Sigmoid colon (tissue), 7 donors: ENCODE measurements at places on chromosomes 16 and 17. TPM values are rescaled to one million over a fixed set of nuclear protein-coding genes. Genes with fewer than 3 reads are reported as not detected.

GRCh38 chr17:42819939-42820535 lies 4.0 kb downstream of the BECN1 start:
- H3K36me3 ChIP-seq, result peaks cover 46% of the 10 kb centered on the region
- H3K4me1 ChIP-seq, result peaks cover 18% of the 10 kb centered on the region
- no peak for DNase-seq
- H3K27ac ChIP-seq, result no peak overlapping the region
- no peak overlapping the region for H3K4me3 ChIP-seq

GRCh38 chr17:7613769-7614424 lies 800 bp downstream of the FXR2 start:
- H3K27me3 ChIP-seq, result no peaks in the 10 kb centered on the region
- peak overlapping the region; percentile 95 for H3K4me3 ChIP-seq
- peak; percentile 83 for DNase-seq
- peaks cover 44% of the 10 kb centered on the region for H3K4me1 ChIP-seq

DNA sequence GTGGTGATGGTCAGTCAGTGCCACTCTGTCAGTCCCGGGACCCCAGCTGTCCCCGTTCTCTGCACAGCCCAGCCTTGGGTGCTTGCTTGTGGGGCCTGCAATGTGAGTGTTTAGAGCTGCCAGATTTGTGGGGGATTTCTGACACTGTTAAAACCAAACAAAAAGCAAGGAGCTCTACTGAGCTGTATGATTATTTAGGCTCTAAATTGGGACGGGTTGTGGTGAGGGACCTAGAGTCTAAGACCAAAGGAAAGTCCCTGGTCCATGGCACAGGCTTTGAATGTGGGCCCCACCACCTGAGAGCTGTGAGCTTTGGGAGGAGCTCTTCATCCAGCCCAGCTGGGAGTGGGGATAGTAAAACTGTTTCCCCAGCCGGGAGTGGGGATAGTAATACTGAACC lies 63.3 kb downstream of the KSR1 start:
- no peak overlapping the region for H3K4me3 ChIP-seq
- H3K4me1 ChIP-seq, result peaks cover 37% of the 10 kb centered on the region
- no peaks in the 10 kb centered on the region for H3K27me3 ChIP-seq
- no peak overlapping the region for H3K27ac ChIP-seq
- no peak for DNase-seq
- no peaks in the 10 kb centered on the region for H3K36me3 ChIP-seq

GRCh38 chr17:42783062-42783790 lies 2.8 kb downstream of the WNK4 start:
- H3K27me3 ChIP-seq, result peaks cover 41% of the 10 kb centered on the region
- no peak overlapping the region for H3K27ac ChIP-seq
- peaks cover 15% of the 10 kb centered on the region for H3K36me3 ChIP-seq
- peaks cover 22% of the 10 kb centered on the region for H3K4me1 ChIP-seq
- no peak for DNase-seq
- H3K4me3 ChIP-seq, result no peak overlapping the region

DNA sequence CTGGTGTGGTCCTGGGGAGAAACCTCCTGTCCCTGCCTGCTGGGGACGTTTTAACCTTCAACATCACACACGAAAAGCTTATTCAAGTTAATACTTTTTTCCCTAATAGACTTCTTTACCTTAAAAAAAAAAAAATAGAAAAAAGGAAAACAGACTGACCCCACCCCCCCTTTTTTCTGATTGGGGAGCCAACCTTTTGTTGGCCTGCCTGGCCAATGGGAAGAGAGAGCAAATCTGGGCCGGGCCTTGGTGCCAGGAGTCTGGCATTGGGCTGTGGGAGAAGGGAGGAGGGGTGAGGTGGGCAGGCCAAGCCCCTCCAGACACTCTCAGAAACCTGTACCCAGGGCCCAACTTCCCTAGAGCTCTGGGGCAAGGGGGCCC lies 3.0 kb downstream of the CBX8 start:
- H3K27me3 ChIP-seq, result peaks cover 77% of the 10 kb centered on the region
- H3K27ac ChIP-seq, result peak overlapping the region; percentile 51
- H3K4me3 ChIP-seq, result no peak overlapping the region

DNA sequence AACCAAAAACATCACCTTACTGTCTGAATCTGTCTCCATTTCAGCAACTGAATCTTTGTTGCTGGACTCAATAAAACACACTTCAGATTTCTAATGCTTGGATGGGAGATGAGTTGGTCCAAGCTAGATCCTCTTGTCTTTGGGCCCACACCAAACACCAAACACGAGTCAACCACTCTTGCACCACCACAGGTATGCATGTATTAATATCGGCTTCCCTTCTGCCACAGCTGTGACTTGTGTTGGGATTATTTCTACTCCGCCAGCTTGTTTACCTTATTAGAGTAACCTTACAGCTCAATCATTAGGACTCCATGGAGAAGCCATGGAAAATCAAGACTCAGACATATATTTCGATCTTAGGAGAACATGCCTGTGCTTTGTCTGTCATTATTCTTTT lies 49.9 kb downstream of the XYLT1 start:
- no peak for DNase-seq
- H3K27me3 ChIP-seq, result no peaks in the 10 kb centered on the region
- no peaks in the 10 kb centered on the region for H3K36me3 ChIP-seq
- no peak overlapping the region for H3K27ac ChIP-seq
- peaks cover 23% of the 10 kb centered on the region for H3K4me1 ChIP-seq

The CLDN9 gene
- not detected for total RNA-seq

DNA sequence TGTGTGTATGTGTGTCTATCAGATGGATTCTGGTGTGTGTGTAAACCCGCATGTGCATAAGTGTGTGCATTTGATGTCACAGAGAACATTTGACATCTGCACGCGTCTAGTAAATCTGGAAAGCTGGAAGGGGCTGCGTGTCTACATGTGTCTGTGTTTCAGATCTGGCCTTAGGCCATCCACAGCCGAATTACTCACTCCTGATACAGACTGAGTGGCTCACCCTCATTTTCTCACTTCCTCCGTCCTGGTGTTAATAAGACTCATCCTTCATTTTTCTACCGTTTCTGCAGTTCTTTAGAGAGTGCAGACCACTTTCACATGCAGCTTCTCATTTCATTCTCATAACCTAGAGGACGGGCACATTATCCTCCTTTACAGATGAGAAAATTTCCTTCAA lies 491.6 kb downstream of the CDH13 start:
- no peaks in the 10 kb centered on the region for H3K4me1 ChIP-seq
- H3K27ac ChIP-seq, result no peak overlapping the region
- DNase-seq, result no peak
- no peaks in the 10 kb centered on the region for H3K27me3 ChIP-seq
- H3K4me3 ChIP-seq, result no peak overlapping the region
- no peaks in the 10 kb centered on the region for H3K36me3 ChIP-seq

GRCh38 chr16:73151225-73151624 lies 103.3 kb upstream of the ZFHX3 start:
- no peaks in the 10 kb centered on the region for H3K36me3 ChIP-seq
- H3K27ac ChIP-seq, result no peak overlapping the region
- no peak for DNase-seq
- no peaks in the 10 kb centered on the region for H3K4me1 ChIP-seq

- H3K4me3 ChIP-seq, result no peak overlapping the region
- no peaks in the 10 kb centered on the region for H3K36me3 ChIP-seq
- H3K27me3 ChIP-seq, result no peaks in the 10 kb centered on the region
- H3K27ac ChIP-seq, result no peak overlapping the region
Observed at GRCh38 chr16:75922250-75922649, 196.0 kb upstream of the CPHXL start.

The HOXB4 gene
- 5.8 TPM for total RNA-seq

DNA sequence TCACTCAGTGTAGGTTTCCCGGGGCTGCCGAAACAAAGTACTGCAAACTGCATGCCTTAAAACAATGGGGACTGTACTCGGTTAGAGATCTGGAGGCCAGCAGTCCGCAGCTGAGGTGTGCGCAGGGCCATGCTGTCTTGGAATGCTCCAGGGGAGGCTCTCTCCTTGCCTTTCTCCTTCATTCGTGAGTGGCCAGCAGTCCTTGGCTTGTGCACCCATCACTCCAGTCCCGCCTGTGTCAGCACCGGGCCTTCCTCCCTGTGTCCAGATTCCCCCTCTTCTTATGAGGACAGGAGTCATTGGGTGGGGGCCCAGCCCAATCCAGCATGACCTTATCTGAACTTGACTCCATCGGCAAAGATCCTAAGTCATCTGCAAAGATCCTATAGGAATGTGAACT lies 43.4 kb downstream of the COX4I1 start:
- H3K4me3 ChIP-seq, result no peak overlapping the region
- H3K4me1 ChIP-seq, result no peaks in the 10 kb centered on the region
- peaks cover 7% of the 10 kb centered on the region for H3K27me3 ChIP-seq
- H3K36me3 ChIP-seq, result no peaks in the 10 kb centered on the region
- peak; percentile 38 for DNase-seq
- H3K27ac ChIP-seq, result no peak overlapping the region

DNA sequence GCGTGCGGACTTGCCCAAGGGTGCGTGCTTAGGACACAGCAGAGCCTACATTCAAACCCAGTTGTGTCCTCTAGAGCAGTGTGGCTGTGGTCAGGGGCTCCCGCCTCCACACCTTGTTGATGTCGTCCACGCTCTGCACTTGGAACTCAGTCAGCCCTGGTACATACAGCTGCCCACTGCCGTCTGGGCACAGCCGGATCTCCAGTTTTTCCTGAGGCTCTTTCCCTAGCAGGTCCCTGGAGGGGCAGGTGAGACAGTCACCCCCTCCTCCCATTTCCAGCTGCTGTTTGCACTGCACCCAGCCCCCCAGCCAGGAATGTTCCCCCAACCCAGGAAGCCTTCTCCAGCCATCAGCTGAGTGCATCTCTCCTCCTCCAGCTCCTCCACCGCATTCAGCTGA lies 25.7 kb downstream of the KATNB1 start:
- H3K27ac ChIP-seq, result no peak overlapping the region
- peaks cover 59% of the 10 kb centered on the region for H3K36me3 ChIP-seq
- peaks cover 16% of the 10 kb centered on the region for H3K4me1 ChIP-seq
- DNase-seq, result no peak
- no peak overlapping the region for H3K4me3 ChIP-seq

The C16orf86 gene
- total RNA-seq, result 24.7 TPM

GRCh38 chr17:50412188-50412732 lies 13.8 kb upstream of the ACSF2 start:
- no peaks in the 10 kb centered on the region for H3K4me1 ChIP-seq
- DNase-seq, result no peak
- no peaks in the 10 kb centered on the region for H3K36me3 ChIP-seq
- no peak overlapping the region for H3K27ac ChIP-seq
- no peak overlapping the region for H3K4me3 ChIP-seq
- H3K27me3 ChIP-seq, result no peaks in the 10 kb centered on the region

The SNRNP25 gene
- total RNA-seq, result 31.0 TPM

- no peaks in the 10 kb centered on the region for H3K36me3 ChIP-seq
- no peak overlapping the region for H3K27ac ChIP-seq
- H3K4me3 ChIP-seq, result no peak overlapping the region
- no peaks in the 10 kb centered on the region for H3K4me1 ChIP-seq
Observed at GRCh38 chr16:11123666-11124065, 132.3 kb downstream of the SOCS1 start.

The HS3ST4 gene
- not detected for total RNA-seq

DNA sequence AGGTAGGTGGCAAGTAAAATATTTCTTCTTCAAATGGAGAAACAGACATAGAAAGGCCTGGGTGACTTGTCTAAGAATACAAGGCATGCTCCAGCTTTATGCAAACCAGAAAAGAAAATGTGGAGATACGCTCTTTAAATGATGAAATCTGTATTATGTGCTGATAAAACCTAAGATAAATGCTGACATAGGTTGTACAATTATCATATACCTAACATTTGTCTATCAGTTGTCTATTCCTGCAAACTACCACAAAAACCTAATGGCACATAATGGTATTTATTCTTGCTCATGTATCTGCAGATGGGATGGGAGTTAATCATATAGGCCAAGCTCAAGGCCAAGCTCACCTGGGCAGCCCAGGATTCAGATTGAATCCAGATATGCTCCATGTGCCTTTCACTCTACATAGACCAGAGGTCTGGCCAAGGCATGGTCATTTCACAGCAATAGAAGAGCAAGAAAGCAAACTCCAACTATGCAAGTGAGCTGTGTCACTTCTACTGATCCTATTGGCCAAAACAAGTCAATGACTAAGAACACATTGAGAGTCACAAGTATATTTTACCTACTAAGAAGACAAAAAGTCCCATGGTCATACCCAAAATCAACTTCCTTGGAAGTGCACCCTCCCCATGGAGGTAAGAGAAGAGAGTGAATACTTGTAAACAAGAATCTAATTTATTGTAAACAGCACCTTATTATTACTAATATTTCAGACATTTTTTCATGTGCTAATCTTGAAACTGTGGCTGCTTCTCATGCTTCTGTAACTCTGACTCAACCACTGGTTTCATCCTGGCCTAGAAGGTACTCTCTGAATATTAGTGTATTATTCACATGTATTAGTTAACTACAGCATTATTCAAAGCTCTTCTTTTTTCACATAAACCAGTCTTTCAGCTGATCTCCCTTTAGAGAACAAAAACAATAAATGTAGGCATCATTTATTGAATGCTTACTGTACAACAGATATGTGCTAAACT lies 270.7 kb upstream of the SOX9 start:
- H3K36me3 ChIP-seq, result no peaks in the 10 kb centered on the region
- H3K4me1 ChIP-seq, result no peaks in the 10 kb centered on the region
- H3K27ac ChIP-seq, result no peak overlapping the region
- no peak overlapping the region for H3K4me3 ChIP-seq
- H3K27me3 ChIP-seq, result no peaks in the 10 kb centered on the region
- no peak for DNase-seq

- H3K27me3 ChIP-seq, result no peaks in the 10 kb centered on the region
- DNase-seq, result no peak
- no peaks in the 10 kb centered on the region for H3K4me1 ChIP-seq
- H3K27ac ChIP-seq, result no peak overlapping the region
Observed at GRCh38 chr17:76368545-76368944, 14.8 kb upstream of the PRPSAP1 start.

DNA sequence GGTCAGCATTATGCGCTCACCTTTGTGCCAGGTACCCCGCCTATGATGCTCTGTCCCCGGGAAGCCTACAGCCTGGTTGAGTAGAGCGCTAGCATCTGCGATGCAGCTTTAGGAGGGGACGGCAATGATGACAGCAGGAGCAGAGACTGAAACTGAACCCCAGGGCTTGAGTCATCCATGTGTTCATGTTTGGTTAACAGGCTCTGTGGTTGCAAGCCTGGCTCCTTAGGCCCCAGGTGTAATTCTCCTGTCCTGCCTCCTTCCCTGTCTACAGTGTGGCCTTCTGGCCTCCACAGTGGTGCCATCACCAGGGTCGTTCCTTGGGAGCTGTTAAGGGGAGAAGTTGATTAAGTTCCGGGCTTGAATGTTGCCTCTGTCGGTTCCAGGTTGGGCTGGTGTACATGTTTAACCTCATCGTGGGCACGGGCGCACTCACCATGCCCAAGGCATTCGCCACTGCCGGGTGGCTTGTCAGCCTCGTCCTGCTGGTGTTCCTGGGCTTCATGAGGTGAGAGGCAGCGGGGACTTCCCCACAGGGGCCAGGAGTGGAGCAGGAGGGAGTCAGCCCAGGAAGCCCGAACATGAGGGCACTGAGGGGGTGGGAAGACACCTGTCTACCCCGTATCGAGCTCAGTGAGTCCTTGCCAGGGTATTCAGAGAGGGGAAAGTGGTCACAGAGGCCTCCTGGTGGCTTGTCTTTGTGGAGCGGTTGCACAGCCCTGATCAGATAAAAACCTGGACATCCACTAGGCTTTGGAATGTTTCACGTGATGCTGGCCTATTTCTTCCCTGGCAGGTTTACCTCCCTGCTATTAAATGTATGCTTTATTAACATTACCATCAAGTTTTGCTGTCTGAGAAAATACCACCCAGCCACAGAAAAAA lies 9.2 kb upstream of the NAT9 start:
- peaks cover 39% of the 10 kb centered on the region for H3K36me3 ChIP-seq
- no peak overlapping the region for H3K4me3 ChIP-seq
- no peak overlapping the region for H3K27ac ChIP-seq
- no peak for DNase-seq
